ENCODE measurements at places on chromosomes 3 and 15.

GRCh38 chr3:177777699-177778098 is 580.4 kb upstream of the TBL1XR1 start:
- peak; percentile 69 for DNase-seq

DNA sequence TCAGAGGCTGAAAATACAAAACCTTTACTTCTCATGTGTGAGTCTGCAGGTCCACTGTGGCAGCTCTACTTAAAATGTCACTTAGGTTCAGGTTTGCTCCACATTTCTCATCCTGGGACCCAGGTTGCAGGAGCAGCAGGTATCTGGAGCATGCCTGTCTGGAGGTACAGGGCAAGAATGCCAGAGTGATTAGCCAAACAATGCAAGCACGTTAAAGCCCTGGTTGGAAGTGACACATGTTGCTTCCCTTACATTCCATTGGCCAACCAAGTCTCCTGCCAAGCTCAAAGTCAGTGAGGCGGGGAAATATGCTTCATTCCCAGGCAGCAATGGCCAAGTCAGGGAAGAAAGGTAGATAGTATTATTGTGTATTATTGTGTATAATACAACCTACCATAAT is 76.8 kb upstream of the ARL6 start:
- no peak for DNase-seq

GRCh38 chr3:115912372-115912771 is 289.1 kb downstream of the GAP43 start:
- DNase-seq: peak; percentile 7

DNA sequence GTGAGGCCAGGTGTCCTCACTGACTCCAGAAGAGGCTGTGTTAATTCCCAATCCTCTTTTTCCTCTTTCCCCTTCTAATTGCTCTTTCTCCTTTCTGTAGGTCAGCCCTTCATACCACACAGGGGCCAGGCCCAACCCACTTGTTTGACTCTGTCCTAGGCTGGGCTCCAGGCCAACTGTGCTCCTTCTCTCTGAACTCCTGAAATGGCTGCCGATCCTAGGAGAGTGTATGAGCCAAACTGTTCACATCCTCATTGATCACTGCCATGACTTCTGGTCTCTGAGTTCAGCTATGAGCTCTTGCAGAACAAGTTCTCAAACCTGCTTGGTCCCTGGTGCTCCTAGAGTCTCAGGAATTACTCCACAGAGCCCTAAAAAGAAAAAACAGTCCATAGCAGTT is 145.1 kb downstream of the VGLL4 start:
- peak; percentile 85 for DNase-seq

GRCh38 chr15:63013052-63013808 is 29.3 kb upstream of the TPM1 start:
- peak; percentile 94 for DNase-seq

GRCh38 chr3:87272718-87273341 is 3.6 kb downstream of the POU1F1 start:
- no peak for DNase-seq

DNA sequence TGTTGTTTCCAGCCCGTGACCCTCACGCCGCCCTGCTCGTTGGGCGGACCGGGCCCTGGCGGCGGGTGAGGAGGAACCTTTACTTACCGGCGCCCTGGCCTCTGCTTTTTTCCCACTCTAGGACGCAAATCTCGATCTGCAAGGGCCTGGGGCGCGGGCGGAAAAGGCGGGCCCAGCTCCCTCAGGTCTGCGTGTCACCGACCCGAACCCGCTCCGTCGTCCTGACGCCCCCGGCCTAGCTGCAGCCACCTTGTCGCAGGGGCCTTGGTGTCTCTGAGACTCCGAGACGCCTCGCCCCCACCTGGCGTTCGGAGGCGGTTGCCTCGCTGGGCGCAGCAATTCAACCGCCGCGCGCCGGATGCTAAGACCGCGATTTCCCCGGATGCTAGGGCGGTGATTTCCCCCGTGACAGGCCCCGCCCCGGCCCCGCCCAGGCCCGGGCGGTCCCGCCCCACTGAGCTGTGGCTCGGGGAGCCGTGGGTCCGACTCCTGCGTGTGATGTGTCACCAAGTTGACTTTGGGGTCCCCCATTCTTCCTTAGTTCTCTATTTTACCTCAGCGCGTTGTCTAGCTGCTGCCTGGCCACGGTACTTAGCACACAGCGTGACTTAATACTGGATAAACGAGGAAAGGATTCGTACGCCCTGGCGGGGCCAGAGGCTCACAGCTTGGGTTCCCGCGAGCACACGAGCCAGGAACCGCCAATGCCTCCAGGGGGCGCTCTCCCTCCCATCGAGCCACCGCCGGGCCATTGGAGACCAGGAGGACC is at the start of gene RPL39L:
Gene RPL39L, minus strand, starts transcription at position 371 of the 769 bp plus-strand sequence. CDS start 18,196 bp downstream, outside the sequence.
- peak; percentile 83 for DNase-seq
